ENCODE measurements at places on chromosomes 13 and 19. TPM values are rescaled to one million over a fixed set of nuclear protein-coding genes. Genes with fewer than 3 reads are reported as not detected.

Gene PALM3
- 1.2 TPM for total RNA-seq

Gene MEIS3
- total RNA-seq, result 11.6 TPM

Gene CLEC4M
- total RNA-seq, result not detected

Gene ATP4B
- not detected for total RNA-seq

Gene ZNF66
- total RNA-seq, result 5.7 TPM

Gene LSM7
- total RNA-seq, result 111 TPM

Gene IRGC
- not detected for total RNA-seq

Gene KLK15
- 3.3 TPM for total RNA-seq

Gene ZNF99
- not detected for total RNA-seq

GRCh38 chr13:41941174-41941573 lies 19.7 kb downstream of the VWA8 start:
- DNase-seq, result no peak

- no peak for DNase-seq
Measured at GRCh38 chr13:99871249-99871898, 100.2 kb downstream of the ZIC5 start.

- DNase-seq, result no peak
Measured at GRCh38 chr13:71830323-71830722, 36.7 kb downstream of the DACH1 start.

DNA sequence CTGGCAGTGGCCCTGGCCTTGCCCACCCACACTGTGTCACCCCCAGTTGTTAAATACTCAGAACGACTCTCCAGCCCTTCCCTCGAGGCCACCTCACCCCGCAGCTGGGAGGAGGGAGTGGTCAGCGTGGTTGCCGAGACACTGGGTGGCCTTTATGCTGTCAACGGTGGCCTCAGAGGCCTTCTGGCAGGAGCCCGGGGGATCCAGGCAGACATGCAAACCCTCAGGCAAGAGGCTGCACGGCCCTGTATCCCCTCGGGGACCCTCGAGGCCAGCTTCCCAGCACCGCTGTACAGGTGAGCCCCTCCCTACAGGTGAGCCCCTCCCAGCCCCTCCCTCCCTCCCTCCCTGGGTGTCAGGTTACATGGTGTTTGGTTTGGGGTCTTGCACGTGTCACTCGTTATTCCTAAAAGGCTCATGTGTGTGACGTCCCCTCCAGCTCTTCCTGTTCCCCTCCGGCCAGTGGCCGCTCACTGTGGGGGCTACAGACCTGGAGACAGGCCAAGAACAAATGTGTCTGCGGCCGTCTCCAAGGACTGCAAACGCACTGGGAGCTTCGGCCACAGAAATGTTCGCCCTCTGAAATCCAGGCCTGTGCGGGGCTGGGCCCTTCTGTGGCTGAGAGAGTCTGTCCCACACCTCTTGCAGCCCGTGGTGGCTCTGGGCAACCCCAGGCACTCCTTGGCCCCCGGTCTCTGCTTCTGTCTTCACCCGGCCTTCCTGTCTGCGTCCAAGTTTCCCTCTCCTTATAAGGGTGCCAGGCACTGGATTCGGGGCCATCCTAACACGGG lies at the start of gene TEKTIP1:
Gene TEKTIP1, plus strand, starts transcription at position 210 of the 791 bp plus-strand sequence. Its CDS starts 4 bp downstream, at position 214.
- DNase-seq, result no peak

GRCh38 chr13:41767801-41768200 lies 193.1 kb downstream of the VWA8 start:
- DNase-seq, result no peak

- DNase-seq, result no peak
Measured at GRCh38 chr19:48913114-48913889, 13.2 kb downstream of the NUCB1 start.

DNA sequence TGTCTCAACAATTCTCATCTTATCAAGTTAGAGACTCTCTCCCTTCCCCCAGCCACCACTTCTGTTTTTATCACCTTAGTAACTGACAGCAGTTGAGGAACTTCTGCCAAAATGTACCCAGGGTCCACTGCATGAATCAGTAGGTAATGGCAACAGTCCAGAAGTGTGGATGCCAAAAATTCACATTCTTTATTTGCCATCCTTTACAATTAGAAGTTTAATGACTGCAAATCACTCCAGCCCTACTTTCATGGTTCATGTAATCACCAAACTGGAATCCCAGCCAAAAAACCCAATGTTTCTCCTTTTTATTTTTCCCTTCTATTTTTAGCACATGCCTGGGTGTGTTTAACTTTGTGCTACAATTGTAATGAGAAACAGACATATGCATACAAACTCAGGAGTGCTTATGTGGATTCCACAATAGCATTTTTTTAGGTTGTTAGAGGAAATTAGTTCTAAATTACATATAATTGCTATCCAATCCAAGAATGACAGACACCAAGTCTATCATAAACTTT lies 243.5 kb downstream of the RGCC start:
- no peak for DNase-seq

- DNase-seq, result peak; percentile 27
Measured at GRCh38 chr19:38805180-38805579, 7.6 kb downstream of the LGALS4 start.

GRCh38 chr19:6092329-6093286 lies 17.7 kb downstream of the RFX2 start:
- DNase-seq, result peak; percentile 91

GRCh38 chr19:38015216-38015615 lies 108.2 kb downstream of the SIPA1L3 start:
- DNase-seq, result no peak

DNA sequence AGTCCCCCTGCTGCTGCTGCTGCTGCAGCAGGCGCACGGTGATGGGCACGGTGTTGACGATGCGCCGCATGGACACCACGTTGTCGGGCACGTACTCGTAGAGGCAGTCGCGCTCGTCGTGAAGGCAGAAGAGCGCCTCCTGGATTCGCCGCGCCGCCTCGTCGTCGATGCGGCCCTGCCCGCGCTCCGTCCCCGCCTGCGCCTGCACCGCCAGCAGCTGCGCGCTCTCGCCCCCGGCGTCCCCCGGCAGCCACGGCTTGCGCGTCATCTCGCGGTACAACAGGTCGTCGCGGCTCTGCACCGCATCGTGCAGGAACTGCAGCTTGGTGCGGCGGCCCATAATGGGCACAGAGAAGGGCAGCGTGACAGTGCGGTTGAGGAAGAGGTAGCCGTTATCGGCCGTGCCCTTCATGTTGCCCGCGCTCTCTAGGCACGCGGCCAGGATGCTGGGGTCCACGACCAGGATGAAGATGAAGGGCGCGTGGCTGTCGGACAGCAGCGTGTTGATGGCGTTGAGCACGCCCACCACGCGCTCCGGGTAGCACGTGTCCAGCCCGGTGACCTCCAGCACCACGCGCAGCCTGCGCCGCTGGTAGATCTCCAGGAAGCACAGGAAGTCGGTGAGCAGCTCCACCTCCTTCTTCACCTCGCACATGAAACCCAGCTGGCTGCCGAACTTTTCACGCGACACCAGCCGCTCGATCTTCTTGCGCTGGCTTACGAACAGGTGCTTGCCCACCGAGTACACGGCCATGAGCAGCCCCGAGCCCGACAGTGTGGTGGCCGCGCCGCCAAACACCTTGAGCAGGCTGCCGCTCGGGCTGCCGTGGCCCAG lies 8.1 kb downstream of the NKPD1 start:
- peak; percentile 69 for DNase-seq

DNA sequence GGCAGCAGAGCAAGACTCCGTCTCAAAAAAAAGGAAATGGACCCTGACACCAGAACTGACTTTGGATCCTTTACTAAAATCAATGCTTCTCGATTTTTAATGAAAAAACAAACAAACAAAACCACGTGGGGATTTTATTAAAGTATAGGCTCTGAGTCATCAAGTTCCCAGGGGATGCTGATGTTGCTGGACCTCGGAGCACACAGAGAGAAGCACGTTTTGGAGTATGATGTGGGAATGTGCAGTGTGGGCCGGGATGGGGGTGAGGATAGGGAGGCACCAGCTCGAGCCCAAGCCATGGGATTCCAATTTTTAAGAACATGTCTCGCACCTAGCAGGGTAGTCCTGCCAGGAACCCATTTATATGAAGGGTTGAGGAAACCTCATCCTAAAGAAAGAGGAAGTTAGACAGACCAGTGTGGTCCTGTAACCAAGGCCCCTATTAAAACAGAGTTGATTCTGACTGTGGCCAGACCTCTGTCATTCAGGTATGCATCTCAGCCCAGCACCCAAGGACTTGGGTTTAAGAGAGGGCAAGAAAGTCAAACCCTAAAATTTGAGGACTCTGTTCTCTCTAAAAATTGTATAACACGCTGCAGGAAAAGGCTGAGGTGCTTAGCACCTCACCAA lies 6.4 kb downstream of the FLT1 start:
- DNase-seq, result no peak

DNA sequence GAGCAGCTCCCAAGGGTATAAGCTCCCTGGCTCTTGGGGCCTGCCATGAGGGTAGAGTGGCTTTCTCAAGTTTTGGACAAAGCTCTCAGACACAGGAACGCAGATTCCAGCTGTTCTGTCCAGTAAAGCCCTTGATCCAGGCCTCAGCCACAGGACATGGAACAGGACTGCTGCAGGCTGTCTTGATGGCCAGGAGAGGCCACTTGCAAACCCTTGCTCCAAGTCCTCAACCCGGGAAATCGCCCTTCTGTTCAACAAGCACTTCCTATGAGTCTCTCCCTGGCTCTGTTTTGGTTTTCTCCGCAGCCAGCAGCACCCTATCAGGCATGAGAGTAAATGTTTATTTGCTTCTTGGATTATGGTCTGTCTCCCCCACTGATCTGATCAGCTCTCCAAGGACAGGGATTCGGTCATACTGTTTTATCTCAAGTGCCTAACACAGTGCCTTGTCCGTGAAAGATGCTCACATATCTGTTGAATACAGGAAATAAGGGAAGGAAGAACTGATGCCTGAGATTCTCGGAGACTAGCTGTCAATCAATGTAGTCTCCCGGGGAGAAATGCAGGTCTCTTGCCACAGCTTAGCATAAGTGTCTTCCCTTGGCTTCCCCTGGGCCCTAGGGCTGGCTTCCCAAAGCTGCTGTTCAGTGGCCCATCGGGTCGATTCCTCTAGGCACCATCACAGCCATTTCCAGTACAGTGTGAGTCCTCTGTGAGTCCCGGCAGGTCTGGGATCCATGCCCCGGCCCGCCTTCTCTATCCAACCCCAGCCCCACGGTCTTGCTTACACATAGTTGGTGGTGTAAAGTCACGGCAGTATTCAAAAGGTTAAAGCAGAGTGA lies 90.8 kb downstream of the TSHZ3 start:
- DNase-seq, result no peak

GRCh38 chr19:36032251-36033104 lies at the start of gene CLIP3:
CLIP3 (minus strand) TSS chr19:36032873; CDS start chr19:36032357, 516 bp downstream.
- peak; percentile 56 for DNase-seq

- DNase-seq, result no peak
Measured at GRCh38 chr19:2227415-2228156, 8.5 kb downstream of the PLEKHJ1 start.

GRCh38 chr13:108993346-108993745 lies 363.9 kb downstream of the MYO16 start:
- no peak for DNase-seq

- no peak for DNase-seq
Measured at GRCh38 chr13:99203601-99204579, 3.2 kb downstream of the UBAC2 start.

DNA sequence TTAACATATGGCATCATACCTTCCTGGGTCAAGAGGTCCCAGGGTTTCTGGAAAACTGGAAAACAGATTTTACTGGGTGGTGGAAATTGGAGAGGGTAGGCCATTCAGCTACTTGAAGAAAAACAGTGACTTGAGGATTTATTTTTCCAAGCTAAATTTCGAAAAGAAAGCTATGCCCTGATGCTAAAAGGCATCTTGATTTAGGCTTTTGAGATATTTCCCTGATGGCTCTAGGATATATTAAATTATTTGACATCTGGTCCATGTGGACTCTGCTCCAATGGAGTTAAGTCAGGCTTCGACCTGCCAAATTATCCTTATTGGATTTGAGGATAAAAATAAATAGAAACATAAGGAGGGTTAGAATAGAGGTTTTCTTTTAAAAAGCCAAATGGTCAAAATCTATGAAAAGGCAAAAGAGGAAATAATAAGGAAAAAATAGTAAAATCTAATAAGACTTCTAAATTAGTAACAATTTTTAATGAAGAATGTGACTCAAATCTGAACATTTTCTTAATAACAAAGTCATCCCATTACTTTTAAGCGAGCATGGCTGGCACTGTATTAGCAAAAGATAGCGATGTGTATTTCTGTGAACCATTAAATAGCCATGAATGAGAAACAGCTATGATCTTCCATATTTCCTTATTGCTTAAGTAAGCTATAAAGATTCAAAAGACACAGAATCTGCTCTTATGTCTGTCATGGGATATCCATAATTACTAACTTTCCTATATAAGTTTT lies 190.0 kb upstream of the MIR17HG start:
- no peak for DNase-seq

- DNase-seq, result no peak
Measured at GRCh38 chr19:14091813-14092462, 1.4 kb upstream of the SAMD1 start.

DNA sequence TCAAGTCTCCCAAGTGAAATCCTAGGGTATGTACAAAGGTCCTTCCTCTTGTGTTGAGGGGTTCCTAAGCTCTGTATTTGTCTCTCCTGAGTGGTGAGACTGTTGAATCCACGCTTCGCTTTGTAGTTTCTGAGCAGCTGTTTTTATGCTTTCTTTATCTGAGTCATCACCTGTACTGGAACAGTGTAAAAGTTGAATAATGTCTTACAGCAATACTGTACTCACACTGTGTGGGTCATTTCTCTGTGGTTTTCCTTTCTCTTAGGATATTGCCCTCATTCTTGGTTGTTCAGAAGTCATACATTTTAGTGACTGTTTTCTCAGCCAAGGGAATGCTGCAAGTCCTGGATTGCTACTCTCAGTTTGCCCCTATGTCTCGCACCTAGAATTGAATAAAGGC lies 1596.6 kb downstream of the SLITRK5 start:
- DNase-seq, result no peak

GRCh38 chr13:23871616-23872220 lies 17.5 kb downstream of the MIPEP start:
- DNase-seq, result no peak

DNA sequence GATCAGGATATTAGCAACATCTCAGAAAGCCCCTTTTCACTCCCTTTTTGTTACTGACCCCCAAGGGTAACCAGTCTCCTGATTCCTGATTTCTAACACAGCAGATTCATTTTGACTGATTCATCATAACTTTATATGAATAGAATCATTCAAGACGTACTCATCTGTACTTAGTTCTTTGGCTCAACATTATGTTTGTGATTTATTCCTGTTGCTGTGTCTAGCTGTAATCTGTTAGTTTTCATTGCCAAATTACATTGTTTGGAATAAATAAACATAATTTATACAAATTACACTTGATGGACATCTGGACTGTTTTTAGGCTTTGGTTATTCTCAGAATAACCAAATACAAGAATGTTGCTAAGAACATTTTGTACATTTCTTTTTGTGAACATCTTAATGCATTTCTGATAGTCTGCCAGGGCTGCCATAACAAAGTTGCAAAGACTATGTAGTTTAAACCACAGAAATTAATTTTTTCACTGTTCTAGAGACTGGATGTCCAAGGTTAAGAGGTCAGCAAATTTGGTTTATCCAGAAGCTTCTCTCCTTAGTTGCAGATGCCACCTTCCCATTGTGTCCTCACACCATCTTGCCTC lies 62.8 kb upstream of the EDNRB start:
- DNase-seq, result no peak

Measured in mucosa of descending colon (tissue), 3 donors.